ENCODE measurements at places on chromosomes 11 and 22. TPM values are rescaled to one million over a fixed set of nuclear protein-coding genes. Genes with fewer than 3 reads are reported as not detected.

DNA sequence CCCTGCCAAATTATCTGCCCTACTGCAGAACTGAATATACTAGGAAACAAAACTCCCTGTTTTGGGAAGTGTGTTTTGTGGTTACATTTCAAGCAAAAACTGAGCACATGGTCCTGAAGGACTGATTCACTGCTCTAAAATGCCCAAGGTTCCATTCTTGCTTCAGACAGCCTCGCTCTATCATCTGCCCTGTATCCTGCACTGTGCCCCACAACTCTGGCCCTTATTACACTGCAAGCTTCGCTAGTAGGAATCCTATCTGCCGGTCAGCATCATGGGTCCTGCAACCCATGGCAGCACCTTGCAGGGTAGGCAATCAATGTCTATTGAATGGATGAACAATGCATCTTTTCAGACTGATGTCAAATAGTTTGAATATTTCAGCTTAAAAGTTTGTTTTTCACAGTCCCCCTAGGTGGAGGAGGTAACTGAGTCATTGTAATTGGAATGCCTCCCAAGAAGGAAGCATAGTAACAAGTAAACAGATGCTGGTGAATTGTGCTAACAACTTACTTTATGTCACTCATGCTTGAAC lies 21.3 kb downstream of the LAYN start:
- no peaks in the 10 kb centered on the region for H3K36me3 ChIP-seq
- no peak for DNase-seq
- H3K4me3 ChIP-seq, result no peak overlapping the region
- H3K27me3 ChIP-seq, result peaks cover 2% of the 10 kb centered on the region
- H3K27ac ChIP-seq, result no peak overlapping the region

DNA sequence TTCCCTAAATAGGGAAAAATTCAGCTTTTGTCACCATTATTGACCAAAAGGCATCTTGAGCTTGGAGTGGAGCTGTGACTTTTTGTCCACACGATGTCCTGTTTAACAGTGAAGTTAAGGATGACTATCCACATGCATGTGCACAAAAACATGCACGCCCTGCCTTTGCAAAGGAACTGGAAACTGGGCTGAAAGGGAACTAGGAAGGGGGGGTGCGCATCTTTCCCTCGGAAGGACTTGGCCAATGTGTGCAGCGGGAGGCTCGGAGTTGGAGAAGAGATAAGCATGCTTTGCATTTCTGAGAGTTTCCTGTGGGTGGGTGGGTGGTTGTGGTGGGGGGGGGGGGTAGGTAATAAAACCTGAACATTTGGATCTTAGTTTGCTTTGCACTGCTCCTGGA lies 411 bp upstream of the KIRREL3 start:
- DNase-seq, result no peak
- H3K27me3 ChIP-seq, result peaks cover 39% of the 10 kb centered on the region
- H3K4me3 ChIP-seq, result no peak overlapping the region
- no peaks in the 10 kb centered on the region for H3K36me3 ChIP-seq
- H3K27ac ChIP-seq, result no peak overlapping the region
- no peaks in the 10 kb centered on the region for H3K4me1 ChIP-seq

GRCh38 chr22:17145021-17145680 lies 13.9 kb downstream of the HDHD5 start:
- no peaks in the 10 kb centered on the region for H3K4me1 ChIP-seq
- DNase-seq, result no peak
- H3K36me3 ChIP-seq, result peaks cover 36% of the 10 kb centered on the region
- H3K27ac ChIP-seq, result no peak overlapping the region
- H3K27me3 ChIP-seq, result no peaks in the 10 kb centered on the region

DNA sequence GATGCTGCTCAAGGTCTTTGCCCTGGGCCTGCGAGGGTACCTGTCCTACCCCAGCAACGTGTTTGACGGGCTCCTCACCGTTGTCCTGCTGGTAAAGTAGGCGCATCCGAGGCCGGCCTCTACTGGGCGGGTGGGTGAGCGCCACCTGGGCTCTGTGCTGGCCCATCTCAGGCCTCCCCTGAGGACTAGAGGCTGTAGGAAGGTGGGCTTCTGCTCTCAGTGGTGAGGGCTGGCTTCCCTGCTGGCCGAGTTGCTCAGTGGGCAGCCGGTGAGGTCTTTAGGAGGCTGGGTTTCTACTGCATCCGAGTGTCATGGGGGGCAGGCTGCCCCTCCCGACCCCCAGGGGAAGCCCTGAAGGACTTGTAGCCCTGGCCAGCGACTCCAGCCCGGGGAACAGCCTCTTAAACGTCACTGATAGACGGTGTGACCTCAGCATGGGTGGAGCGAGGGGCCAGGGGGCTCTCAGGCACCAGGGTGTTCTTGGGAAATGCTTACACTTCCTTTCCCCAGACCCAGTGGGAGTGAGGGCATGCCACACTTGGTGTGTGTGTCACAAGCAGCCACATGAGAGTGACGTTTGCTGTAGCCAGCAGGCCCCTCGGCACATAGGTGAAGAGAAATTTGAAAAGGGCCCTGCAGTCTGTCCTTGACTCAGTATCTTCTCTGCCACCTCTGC lies 30.3 kb downstream of the TPCN2 start:
- no peak overlapping the region for H3K4me3 ChIP-seq
- no peak overlapping the region for H3K27ac ChIP-seq
- no peak for DNase-seq
- H3K27me3 ChIP-seq, result no peaks in the 10 kb centered on the region

DNA sequence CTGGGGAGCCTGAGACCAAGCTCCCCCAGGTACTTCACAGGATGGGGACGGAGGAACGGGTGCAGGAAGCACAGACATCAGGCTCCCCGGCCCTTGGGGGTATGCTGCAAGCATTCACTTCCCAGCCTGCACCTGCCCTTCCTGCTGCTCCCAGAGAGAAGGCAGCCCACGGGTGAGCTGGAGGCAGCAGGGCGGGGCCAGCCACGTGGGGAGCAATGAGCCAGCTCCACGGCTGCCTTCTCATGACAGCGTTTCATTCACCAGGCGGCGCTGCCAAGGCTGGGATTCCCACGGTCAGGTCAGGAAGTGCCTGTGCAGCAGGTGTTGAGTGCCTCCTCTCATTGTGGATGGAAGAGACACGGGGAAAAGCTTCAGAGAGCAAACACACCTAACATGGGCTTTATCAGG lies 14.5 kb upstream of the PHLDA2 start:
- H3K36me3 ChIP-seq, result peaks cover 63% of the 10 kb centered on the region
- no peak overlapping the region for H3K4me3 ChIP-seq
- H3K27me3 ChIP-seq, result no peaks in the 10 kb centered on the region
- H3K4me1 ChIP-seq, result peaks cover 30% of the 10 kb centered on the region
- no peak for DNase-seq

POTEH gene
- not detected for total RNA-seq

DNA sequence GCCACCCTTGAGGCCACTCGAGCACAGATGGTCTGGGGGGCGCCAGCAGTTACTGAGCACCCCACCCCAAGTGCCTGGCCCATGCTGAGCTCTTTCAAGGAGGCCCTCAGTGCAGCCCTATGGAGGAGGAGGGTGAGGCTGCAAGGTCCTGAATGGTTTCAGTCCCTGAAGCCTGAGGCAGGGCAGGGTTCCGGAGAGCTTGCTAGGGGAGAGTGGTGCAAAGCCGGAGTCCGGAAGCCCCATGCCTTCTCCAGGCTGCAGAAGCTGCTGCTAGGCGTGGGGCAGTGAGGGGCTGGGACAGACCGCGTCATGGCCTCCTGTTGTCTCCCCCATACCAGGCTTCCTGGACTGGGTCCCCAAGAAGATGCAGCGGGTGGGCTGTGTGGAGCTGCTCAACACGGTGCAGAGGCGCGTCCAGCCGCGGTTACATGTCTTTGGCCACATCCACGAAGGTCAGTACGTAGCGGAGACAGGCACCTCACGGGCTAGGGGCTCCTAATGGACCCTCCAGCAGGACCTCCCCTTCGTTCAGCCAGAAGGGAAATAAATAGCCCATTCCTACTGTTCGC lies 90.6 kb downstream of the MPPED1 start:
- no peaks in the 10 kb centered on the region for H3K4me1 ChIP-seq
- no peaks in the 10 kb centered on the region for H3K36me3 ChIP-seq
- no peak overlapping the region for H3K4me3 ChIP-seq
- no peak overlapping the region for H3K27ac ChIP-seq
- no peaks in the 10 kb centered on the region for H3K27me3 ChIP-seq

ZNHIT2 gene
- total RNA-seq, result 11.3 TPM

GAB2 gene
- total RNA-seq, result 32.8 TPM

- H3K4me1 ChIP-seq, result peaks cover 12% of the 10 kb centered on the region
- H3K27ac ChIP-seq, result no peak overlapping the region
- peaks cover 39% of the 10 kb centered on the region for H3K27me3 ChIP-seq
- DNase-seq, result no peak
- H3K36me3 ChIP-seq, result no peaks in the 10 kb centered on the region
These were observed 1.9 kb downstream of the CLTCL1 start for GRCh38 chr22:19289475-19290161.

SHISAL1 gene
- not detected for total RNA-seq

DNA sequence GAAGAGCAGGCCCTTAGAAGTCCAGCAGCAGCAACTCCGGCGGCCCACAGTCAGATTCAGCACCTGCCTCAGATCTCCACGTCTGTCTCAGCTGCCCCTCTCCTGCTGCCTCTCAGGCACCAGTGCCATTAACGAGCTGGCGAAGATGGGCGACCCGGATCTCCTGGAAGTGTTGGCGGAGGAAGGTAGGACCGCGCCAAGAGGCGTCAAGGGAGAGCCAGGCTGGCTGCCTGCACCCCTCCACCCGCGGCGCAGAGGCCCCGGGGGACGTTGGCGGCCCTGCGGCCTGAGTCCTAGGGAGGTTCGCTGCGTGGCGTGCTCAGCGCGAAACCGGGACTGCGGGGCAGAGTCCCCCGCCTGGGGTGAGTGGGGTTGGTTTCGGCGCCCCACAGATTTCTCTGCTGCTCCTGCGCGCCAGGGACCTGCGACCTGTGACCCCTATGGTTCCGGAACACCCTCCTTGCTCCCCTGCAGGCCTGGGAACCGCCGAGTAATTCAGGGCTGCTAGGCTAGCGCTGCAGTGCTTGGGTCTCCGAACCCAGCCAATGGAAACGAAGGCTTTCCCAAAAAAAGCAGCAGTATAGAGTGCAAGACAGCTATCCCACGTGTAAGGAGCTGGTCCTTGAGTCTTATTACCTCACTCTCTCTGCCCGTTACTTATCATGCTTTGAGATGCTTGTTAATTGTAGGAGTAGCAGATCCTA lies 615 bp downstream of the ANO5 start:
- H3K4me1 ChIP-seq, result peaks cover 2% of the 10 kb centered on the region
- H3K27me3 ChIP-seq, result peaks cover 31% of the 10 kb centered on the region
- H3K36me3 ChIP-seq, result no peaks in the 10 kb centered on the region
- H3K27ac ChIP-seq, result no peak overlapping the region
